H1 (cell line): ENCODE measurements at places on chromosomes 3 and 15. TPM values are rescaled to one million over a fixed set of nuclear protein-coding genes. Genes with fewer than 3 reads are reported as not detected.

EPHB1 gene
- total RNA-seq = 5.9 TPM in 2 replicates

CACNA2D2 gene
- 14.0 and 14.1 TPM in 2 replicates for total RNA-seq

CHRD gene
- total RNA-seq = 0.63 and 0.86 TPM in 2 replicates

TMC3 gene
- not detected in 2 replicates for total RNA-seq

PRR23B gene
- not detected in 2 replicates for total RNA-seq

AMT gene
- 44.3 and 46.5 TPM in 2 replicates for total RNA-seq

GRK7 gene
- total RNA-seq = not detected in 2 replicates

SNX33 gene
- 22.9 and 24.8 TPM in 2 replicates for total RNA-seq

MKRN2OS gene
- total RNA-seq = 0.41 TPM in 1 of 2 replicates, not detected in the other

MSL2 gene
- total RNA-seq = 40.6 and 41.8 TPM in 2 replicates

TCTA gene
- total RNA-seq = 6.2 and 7.4 TPM in 2 replicates

GLCE gene
- total RNA-seq = 16.2 and 17.1 TPM in 2 replicates
